Activated naive CD4-positive, alpha-beta T cell treated with anti-CD3 and anti-CD28 coated beads, Interleukin-2, amount 10 ng/mL, durations not matched to agents 5 hours and 36 hours (primary cell): ENCODE measurements at places on chromosomes 13 and 19. TPM values are rescaled to one million over a fixed set of nuclear protein-coding genes. Genes with fewer than 3 reads are reported as not detected.

The SIGLECL1 gene
- not detected for total RNA-seq

The HOMER3 gene
- total RNA-seq, result not detected

The SCAF1 gene
- 53.6 TPM for total RNA-seq

The C13orf46 gene
- 7.9 TPM for total RNA-seq

The ZNF91 gene
- 74.2 TPM for total RNA-seq

The CHST8 gene
- not detected for total RNA-seq

The JAK3 gene
- 209 TPM for total RNA-seq

The TRAPPC2B gene
- 9.5 TPM for total RNA-seq

The CEACAM3 gene
- not detected for total RNA-seq

The QPCTL gene
- total RNA-seq, result 6.7 TPM

The CKM gene
- total RNA-seq, result not detected

The SLC44A2 gene
- 161 TPM for total RNA-seq

The SYT5 gene
- total RNA-seq, result not detected
